ENCODE measurements at places on chromosomes 3 and 15.

- no peak overlapping the region for H3K4me3 ChIP-seq
- H3K27me3 ChIP-seq, result peaks cover 7% of the 10 kb centered on the region
- H3K27ac ChIP-seq, result no peak overlapping the region
- DNase-seq, result no peak
- H3K36me3 ChIP-seq, result no peaks in the 10 kb centered on the region
- H3K4me1 ChIP-seq, result no peaks in the 10 kb centered on the region
Measured at GRCh38 chr3:55467099-55467498, 20.0 kb downstream of the WNT5A start.

DNA sequence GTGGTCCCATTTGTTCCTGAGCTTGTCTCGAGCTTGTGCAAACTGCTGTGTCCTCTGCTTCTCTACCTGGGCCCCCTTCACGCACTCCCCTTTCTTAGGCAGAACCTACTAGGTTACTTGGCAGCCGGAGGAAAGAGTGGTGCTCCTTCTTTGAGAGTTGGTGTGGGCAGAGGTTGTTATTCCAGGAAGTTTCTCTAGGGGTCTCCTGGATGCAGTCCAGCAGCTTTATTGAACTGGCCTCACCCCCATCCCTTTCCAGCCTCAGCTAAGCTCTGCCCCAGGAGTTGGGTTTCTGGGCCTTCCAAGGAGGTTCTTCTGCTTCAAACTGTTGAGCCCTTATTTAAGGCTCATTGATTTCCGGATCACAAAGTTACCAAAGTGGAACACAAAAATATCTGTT is 103.2 kb downstream of the C3orf70 start:
- H3K4me3 ChIP-seq, result no peak overlapping the region
- H3K4me1 ChIP-seq, result peaks cover 5% of the 10 kb centered on the region
- H3K27ac ChIP-seq, result no peak overlapping the region
- no peaks in the 10 kb centered on the region for H3K27me3 ChIP-seq
- peaks cover 98% of the 10 kb centered on the region for H3K36me3 ChIP-seq
- DNase-seq, result no peak

DNA sequence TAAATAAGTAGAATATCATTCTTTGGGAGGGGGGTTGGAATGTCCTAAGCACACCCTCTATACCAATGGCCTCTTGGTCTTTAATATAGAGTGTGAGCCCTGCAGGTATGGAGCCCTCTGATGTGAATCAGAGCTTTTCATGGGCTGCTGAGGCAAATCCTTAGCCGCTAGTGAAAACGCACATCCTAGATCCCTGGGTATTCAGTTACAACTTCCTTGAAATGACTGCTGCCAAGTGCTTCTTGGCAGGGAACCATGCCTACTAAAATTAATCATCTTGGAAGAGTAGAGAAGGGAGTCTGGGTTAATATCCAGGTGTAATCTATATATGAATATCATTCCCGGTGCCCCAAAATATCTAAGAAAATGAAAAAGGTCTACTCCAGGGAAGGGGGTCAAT is 109.1 kb downstream of the POLQ start:
- H3K27me3 ChIP-seq, result no peaks in the 10 kb centered on the region
- no peak overlapping the region for H3K4me3 ChIP-seq
- H3K36me3 ChIP-seq, result no peaks in the 10 kb centered on the region
- H3K4me1 ChIP-seq, result peaks cover 8% of the 10 kb centered on the region
- DNase-seq, result no peak
- H3K27ac ChIP-seq, result no peak overlapping the region

- H3K36me3 ChIP-seq, result no peaks in the 10 kb centered on the region
- H3K27ac ChIP-seq, result no peak overlapping the region
- no peaks in the 10 kb centered on the region for H3K4me1 ChIP-seq
- H3K27me3 ChIP-seq, result peaks cover 22% of the 10 kb centered on the region
- no peak overlapping the region for H3K4me3 ChIP-seq
Measured at GRCh38 chr3:186638259-186638658, 1.9 kb upstream of the FETUB start.

- peak overlapping the region; percentile 29 for H3K4me3 ChIP-seq
- H3K4me1 ChIP-seq, result peaks cover 25% of the 10 kb centered on the region
- no peaks in the 10 kb centered on the region for H3K36me3 ChIP-seq
Measured at GRCh38 chr3:195803289-195803908, 8.3 kb downstream of the MUC4 start.

GRCh38 chr3:171841620-171842000 is 1.5 kb upstream of the TMEM212 start:
- H3K36me3 ChIP-seq, result no peaks in the 10 kb centered on the region
- peaks cover under 1% of the 10 kb centered on the region for H3K4me1 ChIP-seq
- no peak overlapping the region for H3K4me3 ChIP-seq
- H3K27ac ChIP-seq, result no peak overlapping the region
- DNase-seq, result no peak

DNA sequence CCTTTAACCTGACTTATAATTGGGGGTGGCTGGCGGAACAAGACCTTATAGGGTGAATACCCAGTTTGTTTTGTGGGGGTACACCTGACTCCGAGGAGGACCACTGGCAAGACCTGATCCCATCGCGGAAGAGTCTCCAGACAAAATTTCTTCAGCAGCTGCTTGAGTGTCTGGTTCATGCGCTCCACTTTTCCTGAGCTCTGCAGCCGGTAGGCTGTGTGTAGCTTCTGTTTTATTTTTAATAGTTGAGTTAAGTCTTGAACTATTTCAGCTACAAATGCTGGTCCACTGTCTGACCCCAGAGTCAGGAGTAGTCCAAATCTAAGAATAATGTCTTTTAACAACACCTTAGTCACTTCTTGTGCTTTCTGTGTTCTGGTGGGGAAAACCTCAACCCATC is 21.2 kb upstream of the NOX5 start:
- H3K4me1 ChIP-seq, result no peaks in the 10 kb centered on the region
- no peak for DNase-seq
- no peak overlapping the region for H3K4me3 ChIP-seq
- H3K36me3 ChIP-seq, result no peaks in the 10 kb centered on the region
- H3K27me3 ChIP-seq, result peaks cover 8% of the 10 kb centered on the region

GRCh38 chr3:71859123-71859519 is 74.2 kb upstream of the PROK2 start:
- no peak overlapping the region for H3K4me3 ChIP-seq
- no peak overlapping the region for H3K27ac ChIP-seq

DNA sequence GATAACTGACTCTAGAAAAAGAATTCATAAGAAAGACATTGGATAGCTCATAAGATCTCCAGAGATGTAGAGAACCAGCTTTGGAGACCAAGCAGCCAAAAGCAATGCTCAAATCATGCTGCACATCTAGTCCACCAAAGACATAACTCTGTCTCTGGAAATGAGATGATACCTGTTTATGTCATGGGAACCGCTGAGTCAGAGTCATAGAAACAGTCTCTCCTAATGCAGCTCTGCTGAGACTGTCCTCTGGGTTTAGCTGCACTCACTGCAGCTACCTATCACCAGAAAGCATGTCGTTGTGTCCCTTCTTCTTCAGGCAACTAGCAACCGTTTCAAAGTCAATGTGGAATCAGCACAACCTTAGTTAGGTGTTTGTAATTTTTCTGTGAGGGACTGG is 218.5 kb upstream of the ROBO1 start:
- H3K36me3 ChIP-seq, result no peaks in the 10 kb centered on the region
- H3K4me1 ChIP-seq, result no peaks in the 10 kb centered on the region
- DNase-seq, result no peak
- no peaks in the 10 kb centered on the region for H3K27me3 ChIP-seq

DNA sequence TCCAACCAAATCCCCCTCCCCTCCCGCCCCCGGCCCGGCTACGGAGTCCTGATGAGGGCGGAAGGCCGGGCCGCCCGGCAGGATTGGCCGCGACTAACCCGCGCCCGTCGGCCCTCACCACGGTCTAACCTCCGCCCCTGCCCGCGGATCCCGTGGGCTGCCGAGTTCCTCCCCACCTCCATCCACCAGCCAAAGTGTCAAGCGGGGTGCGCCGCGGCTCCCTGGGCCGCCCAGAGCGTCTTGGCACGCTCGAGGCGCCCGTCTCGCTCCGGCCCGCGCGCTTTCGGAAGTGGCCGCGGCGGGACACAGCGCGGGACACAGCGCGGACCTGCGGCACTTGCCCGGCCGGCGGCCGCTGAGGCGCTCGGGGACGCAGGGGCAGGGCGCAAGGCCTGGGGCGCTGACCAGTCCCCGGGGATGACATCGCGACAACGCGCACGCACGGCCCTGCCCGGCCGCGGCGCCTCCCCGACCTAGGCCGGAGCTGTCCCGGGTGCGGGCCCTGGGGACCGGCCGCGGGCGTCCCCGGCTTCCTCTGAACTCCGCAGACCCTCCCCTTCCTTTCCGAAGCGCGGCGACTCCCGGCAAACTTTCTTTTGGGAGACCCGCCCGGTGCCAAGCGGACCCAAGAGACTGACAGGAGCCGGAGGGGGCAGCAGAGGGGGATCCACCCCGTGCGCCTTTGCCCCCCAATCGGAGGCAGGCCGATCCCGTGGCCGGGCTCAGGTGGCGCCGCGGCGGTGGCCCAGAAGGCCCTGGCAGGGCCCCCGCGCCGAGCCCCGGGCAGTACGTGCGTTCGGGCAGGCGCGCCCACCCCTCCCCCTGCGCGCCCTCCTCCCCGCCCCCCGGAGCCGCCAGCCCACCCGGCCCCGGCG is 112.8 kb upstream of the ICE2 start:
- DNase-seq, result peak; percentile 48
- peak overlapping the region; percentile 85 for H3K4me3 ChIP-seq

DNA sequence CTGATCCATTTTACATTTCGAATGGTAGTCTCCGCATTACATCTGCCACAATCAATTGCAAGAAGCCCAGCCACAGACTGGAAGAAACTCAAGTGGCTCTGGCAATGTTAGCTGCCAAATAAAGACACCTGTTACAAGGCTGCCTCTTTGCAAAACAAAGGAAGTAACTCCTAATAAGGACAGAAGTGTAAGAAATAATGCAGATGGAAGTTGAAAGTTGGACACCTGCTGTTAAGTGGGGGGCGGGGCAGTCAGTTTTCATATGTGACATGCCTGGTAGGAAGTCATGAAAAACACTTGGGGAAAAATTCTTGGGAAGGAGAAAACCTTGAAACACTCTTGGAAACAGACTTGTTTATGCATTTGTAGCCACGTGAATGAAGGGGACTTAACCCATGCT is 54.1 kb upstream of the ATP2C1 start:
- H3K4me3 ChIP-seq, result no peak overlapping the region
- no peaks in the 10 kb centered on the region for H3K4me1 ChIP-seq
- no peaks in the 10 kb centered on the region for H3K36me3 ChIP-seq
- no peak overlapping the region for H3K27ac ChIP-seq
- no peaks in the 10 kb centered on the region for H3K27me3 ChIP-seq
- DNase-seq, result no peak

- H3K27me3 ChIP-seq, result no peaks in the 10 kb centered on the region
- no peaks in the 10 kb centered on the region for H3K4me1 ChIP-seq
- DNase-seq, result no peak
- H3K4me3 ChIP-seq, result no peak overlapping the region
Measured at GRCh38 chr3:73933585-73933984, 308.8 kb upstream of the PDZRN3 start.

DNA sequence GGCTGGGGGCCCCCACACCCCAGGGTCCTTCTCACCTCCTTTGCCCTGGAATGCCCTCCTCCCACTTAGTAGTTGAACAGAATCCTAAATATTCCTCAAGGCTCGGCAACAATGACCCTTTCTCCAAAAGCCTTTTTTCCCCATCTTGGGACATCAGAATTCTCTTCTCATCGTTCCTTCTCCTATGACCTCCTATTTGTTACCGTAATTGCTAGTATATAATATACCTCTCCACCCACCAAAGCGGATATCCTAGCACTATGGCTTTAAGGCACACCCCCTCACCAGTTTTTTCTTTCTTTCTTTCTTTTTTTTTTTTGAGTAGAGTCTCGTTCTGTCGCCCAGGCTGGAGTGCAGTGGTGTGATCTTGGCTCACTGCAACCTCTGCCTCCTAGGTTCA is 16.8 kb downstream of the HDAC11 start:
- peaks cover 7% of the 10 kb centered on the region for H3K36me3 ChIP-seq
- DNase-seq, result no peak
- no peak overlapping the region for H3K4me3 ChIP-seq

GRCh38 chr3:120854908-120855526 is 53.0 kb upstream of the STXBP5L start:
- H3K4me3 ChIP-seq, result no peak overlapping the region
- H3K27me3 ChIP-seq, result peaks cover 11% of the 10 kb centered on the region
- no peaks in the 10 kb centered on the region for H3K36me3 ChIP-seq
- DNase-seq, result no peak
- H3K27ac ChIP-seq, result no peak overlapping the region

- peaks cover 7% of the 10 kb centered on the region for H3K27me3 ChIP-seq
- H3K4me3 ChIP-seq, result peak overlapping the region; percentile 64
- DNase-seq, result peak; percentile 41
- no peaks in the 10 kb centered on the region for H3K36me3 ChIP-seq
- H3K27ac ChIP-seq, result peak overlapping the region; percentile 41
Measured at GRCh38 chr15:51077221-51078153, 17.2 kb downstream of the TNFAIP8L3 start.

DNA sequence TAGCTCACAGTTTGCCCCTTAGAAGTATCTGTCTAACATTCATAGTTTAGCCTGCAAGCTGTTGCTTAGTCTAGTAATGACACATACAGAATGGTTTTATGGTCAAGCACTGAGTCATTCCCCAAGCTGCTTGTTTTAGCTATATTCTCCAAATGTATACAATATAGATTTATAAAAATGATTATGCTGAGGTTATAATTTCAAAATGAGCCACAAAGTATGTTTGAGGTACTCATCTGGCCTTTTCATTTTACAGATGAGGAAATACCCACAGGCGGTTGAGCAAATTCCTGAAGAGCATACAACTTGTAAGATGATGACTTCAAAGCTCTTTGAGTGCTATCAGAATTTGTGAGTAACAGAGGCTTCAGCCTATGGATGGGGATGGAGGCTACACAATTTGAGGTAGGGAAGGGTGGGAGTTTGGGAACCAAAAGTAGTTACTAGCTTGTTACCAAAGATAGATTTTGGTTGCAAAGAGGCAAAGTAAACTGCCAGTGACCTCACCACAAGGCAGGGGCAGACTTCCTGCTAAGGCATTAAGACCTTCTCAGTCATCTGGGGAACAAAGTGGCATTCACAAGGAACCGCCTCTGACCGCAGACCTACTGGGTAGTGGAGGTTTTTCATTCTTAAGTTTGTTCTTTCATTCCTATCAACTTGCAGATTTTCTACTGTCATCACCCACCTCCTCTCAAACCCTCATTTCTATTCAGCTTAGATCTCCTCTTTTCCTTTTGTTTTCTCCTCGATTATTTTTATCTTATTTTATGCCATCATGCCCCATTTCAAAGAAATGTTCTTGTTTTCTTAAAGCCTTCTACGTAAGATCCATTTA is 257.2 kb upstream of the NECTIN3 start:
- peaks cover 10% of the 10 kb centered on the region for H3K27me3 ChIP-seq
- no peak for DNase-seq
- no peak overlapping the region for H3K4me3 ChIP-seq
- H3K27ac ChIP-seq, result no peak overlapping the region
- no peaks in the 10 kb centered on the region for H3K36me3 ChIP-seq

GRCh38 chr15:46312133-46312740 is 677.4 kb downstream of the SQOR start:
- peak; percentile 41 for DNase-seq
- H3K36me3 ChIP-seq, result no peaks in the 10 kb centered on the region
- no peak overlapping the region for H3K27ac ChIP-seq

- no peak overlapping the region for H3K4me3 ChIP-seq
- DNase-seq, result no peak
- H3K27me3 ChIP-seq, result no peaks in the 10 kb centered on the region
- no peak overlapping the region for H3K27ac ChIP-seq
Measured at GRCh38 chr15:85758655-85758978, 36.1 kb downstream of the KLHL25 start.

GRCh38 chr15:99630607-99631131 is 64.9 kb downstream of the MEF2A start:
- DNase-seq, result no peak
- peak overlapping the region; percentile 80 for H3K27ac ChIP-seq
- H3K4me3 ChIP-seq, result no peak overlapping the region
- peaks cover 33% of the 10 kb centered on the region for H3K4me1 ChIP-seq
- H3K27me3 ChIP-seq, result no peaks in the 10 kb centered on the region

Data from naive thymus-derived CD8-positive, alpha-beta T cell (primary cell).